ENCODE measurements at places on chromosomes 1 and 21. TPM values are rescaled to one million over a fixed set of nuclear protein-coding genes. Genes with fewer than 3 reads are reported as not detected.

Gene SIM2
- 0.15 TPM for total RNA-seq

Gene GSTM5
- 0.40 TPM for total RNA-seq

Gene LRRC42
- total RNA-seq, result 22.1 TPM

Gene C1orf87
- not detected for total RNA-seq

Gene HSD3B1
- not detected for total RNA-seq

Gene LHX4
- total RNA-seq, result not detected

Gene OR2L5
- not detected for total RNA-seq

Gene S100A3
- total RNA-seq, result 0.29 TPM

DNA sequence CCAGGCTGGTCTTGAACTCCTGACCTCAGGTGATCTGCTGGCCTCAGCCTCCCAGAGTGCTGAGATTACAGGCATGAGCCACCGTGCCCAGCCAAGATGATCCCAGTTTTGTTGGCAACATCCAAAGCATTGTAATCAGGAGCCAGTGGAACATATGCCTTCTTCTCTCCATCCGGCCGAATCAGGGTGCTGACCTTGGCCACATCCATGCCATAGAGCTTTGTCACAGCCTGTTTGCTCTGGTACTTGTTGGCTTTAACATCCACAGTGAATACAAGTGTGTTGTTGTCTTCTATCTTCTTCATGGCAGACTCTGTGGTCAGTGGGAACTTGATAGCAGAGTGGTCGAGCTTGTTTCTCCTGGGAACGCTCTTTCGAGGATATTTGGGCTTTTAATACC, 17.1 kb downstream of the TNFRSF8 start:
- no peak for DNase-seq

GRCh38 chr1:86537928-86538695, 8.8 kb upstream of the CLCA4 start:
- no peak for DNase-seq

DNA sequence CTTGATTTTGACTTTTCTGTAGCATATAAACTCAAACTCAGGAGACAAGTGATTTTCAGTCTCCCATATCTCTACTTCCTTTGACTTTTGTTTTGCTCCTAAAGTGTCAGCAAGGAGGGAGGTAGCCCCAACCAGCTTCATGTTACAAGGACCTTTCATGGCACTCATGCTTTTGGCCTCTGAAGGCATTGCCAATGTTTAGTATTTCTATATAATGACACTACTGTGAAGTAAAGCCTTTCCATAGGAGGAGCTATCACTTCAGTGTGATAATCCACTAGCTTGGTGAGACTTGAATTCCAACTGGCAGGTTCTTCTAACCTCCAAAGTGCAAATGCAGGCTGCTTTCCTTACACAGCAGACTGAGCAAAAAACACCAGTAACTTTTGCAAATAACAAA, 14.4 kb downstream of the COLGALT2 start:
- no peak for DNase-seq

- peak; percentile 95 for DNase-seq
These were observed 15.3 kb upstream of the FHAD1 start for GRCh38 chr1:15231714-15232201.

DNA sequence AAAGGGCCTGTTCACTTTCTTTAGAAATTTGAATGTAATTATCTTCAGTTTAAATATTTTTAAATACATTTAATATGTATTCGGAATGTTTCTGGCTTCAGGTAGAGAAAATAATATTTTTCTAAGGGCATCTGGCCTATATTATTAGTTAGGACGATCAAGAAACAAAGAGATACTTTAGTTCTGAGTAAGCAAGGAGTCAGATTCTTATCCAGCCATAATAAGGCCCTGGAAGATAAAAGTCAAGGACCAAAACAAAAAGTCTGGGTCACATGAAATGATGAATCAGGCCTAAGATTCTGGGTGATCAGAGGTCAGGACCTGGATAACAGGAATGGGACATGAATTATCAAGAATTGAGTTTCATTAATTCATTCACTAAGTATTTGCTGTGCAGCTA, 6.3 kb downstream of the PHC2 start:
- DNase-seq, result no peak

GRCh38 chr21:32131164-32131563, 147.7 kb downstream of the MIS18A start:
- DNase-seq, result no peak

- no peak for DNase-seq
These were observed 12.4 kb downstream of the ZBTB18 start for GRCh38 chr1:244063498-244063897.

DNA sequence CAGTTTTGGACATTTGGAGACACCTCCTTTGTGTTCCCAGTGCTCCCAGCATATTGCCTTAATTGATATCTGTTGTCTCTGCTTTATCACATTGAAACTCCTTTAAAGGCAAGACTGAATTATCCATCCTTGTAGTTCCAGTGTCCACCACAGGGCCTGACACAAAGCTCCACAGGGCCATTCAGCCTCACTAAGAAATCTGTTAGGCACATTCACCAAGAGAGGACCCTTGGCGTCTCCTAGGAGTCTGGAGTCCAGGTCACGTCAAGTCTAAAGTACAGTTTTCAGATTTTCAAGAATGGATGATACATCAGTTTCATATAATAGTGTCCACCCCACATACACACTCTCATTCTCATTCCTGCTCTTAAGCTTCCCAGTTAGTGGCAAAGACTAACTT, 4.8 kb downstream of the ACP6 start:
- DNase-seq, result no peak

DNA sequence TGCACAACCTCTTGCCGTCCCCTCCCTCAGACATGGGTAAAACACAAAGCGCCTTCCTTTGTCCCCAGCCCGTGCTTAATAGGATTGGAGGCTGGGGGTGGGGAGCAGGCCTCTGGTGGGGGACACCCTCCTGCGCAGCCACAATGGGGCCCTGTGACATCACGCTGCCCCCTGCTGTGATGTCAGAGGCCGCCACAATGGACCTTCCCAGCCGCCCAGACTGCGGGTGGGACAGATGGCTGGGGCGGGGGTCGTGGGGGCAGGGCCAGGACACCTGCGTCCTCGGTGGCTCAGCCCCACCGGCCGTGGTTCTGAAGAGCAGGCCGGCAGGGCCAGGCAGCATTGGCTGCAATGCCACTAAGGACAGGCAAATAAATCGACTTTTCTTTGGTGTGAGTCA, 39.9 kb downstream of the EPHA2 start:
- DNase-seq, result no peak

DNA sequence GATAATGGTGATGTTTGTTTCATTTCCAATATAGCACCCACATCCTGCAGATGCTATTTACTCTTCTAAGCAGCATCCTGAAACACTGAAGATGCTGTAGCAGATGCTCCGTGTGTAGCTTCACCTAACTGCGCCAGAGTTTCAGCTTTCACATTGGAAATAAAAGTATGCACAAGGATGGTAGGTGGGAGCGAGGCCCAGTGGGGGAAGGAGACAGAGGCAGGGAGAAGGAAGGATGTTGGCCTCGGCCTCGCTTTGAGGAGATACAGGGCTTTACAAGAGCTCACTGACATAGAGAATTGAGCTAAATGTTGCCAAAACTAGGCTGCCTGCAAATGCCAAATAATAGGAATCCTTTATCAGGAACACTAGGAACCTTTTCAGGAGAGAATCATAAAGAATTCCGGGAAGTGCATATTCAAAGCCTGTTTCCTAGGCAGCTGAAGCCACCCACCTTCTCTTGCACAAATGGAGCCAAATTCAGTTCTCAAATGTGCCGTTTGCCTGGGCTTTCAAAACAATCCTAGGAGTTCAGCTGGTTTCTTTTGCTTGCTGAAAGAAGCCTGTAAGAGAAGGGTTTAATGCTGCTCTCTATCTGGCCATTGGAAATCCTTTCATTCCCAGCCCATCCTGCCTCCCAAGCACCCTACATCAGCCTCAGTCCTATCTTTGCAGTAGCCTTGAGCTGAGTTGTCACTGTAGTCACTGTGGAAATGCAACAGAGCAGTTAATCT, 135.4 kb upstream of the ATP1B1 start:
- no peak for DNase-seq

- no peak for DNase-seq
These were observed 11.6 kb downstream of the MYBPH start for GRCh38 chr1:203163891-203164635.
